Stimulated activated CD8-positive, alpha-beta memory T cell treated with anti-CD3 and anti-CD28 coated beads, Interleukin-15, amount 100 ng/mL, for 24 hours (primary cell): ENCODE measurements at places on chromosomes 4 and X.

GRCh38 chr4:185566425-185566824, 31.1 kb upstream of the PDLIM3 start:
- no peak for DNase-seq

GRCh38 chr4:184287697-184288255, 70.1 kb upstream of the ENPP6 start:
- no peak for DNase-seq

DNA sequence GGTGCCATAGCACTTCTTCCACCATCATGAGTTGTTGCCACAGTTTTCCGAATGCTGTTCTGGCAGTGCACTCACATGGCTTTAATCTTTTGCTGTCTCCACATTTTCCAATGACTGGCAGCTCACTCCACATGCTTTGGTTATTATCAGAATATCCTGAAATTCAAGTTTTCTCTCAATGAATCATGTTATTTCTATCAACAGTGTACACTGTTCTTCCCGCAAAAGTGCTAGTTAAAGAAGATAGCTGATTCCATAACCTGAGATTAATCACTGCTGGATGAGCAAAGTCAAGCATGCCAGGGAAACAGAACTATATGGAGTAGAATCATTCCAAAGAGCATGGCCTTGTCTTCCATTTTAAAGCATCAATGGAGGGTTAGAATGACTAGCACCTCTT, 14.6 kb upstream of the IL13RA2 start:
- no peak for DNase-seq

GRCh38 chrX:109719264-109719663, 13.8 kb downstream of the ACSL4 start:
- DNase-seq: no peak

GRCh38 chr4:81905971-81906370, 434.3 kb upstream of the RASGEF1B start:
- no peak for DNase-seq

DNA sequence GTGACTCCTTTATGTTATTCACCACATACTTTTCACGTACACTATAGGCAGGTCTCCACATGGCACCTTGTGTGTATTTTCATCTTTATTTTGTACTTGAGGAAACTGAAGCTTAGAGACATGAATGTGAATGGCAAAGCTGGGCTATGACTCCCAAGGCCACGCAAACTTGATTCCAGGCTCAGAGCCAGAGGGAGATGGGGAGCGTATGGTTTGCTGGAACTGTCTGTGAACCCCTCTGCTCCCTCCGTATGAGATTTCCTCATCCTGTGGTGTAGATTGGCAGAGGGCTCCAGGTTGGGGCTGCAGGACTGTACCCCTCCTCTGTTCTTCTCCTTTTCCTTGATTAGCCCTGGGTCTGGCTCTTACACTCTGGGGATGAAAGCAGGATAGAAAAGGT, 16.1 kb upstream of the STARD8 start:
- DNase-seq: no peak

DNA sequence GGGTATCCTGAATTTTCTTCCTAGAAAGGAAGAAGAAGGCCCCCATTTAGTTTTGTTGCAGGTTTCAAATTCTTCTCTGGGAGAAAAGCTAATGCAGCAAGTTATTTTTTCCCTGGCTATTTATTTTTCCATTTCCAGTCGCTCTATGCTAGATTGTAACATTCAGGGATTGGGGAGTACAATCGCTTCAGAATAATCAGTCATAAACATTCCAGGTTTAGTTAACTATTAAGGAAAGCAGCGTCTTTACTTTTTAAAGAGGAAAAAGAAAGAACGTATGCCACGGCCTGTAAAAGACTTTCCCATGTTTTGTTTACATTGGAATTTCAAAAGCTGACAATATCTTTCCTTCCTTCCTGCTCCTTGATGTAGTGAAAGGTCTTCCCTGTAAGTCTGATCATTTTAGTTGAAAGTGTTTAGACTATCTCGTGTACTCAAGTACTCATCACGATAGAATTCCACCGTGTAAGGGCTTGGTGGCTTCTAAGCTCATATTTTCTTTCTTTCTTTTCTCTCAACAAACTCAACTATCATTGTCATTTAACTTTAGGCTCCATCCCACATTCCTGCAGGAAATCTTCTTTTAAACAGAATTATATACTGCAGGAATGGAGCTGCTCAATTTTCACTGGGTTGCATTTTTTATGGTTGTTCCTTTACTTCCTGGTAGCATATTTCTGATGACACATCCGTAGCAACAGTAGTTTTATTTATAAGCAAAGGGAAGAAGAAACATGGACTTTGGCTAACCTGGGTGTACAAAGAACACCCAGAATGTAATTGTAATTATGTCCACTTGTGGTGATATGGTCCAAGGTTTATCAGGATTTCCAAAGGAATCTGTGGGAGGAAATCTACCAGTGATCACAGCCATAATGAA, 213.1 kb upstream of the FAT1 start:
- DNase-seq: no peak

GRCh38 chr4:185772391-185773093, 39.5 kb downstream of the SORBS2 start:
- no peak for DNase-seq

DNA sequence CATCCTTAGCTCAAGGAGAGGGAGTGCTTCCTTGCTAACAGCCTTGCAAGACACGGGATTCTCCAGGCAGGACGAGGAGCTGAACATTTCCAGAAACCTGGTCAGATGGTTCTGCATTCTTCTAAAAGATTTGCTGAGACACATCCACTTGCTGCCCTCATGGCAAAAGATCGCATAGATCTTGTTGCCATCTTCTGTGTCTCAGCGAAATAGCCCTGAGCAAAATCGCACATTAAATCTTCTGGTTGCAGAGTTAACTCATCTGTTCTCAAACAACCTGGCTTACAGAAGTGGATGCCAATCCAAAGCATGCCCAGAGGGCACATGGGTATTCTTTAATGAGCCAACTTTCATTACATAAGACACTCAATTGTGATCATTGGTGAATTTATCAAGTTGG, 167.5 kb downstream of the PRKX start:
- no peak for DNase-seq

GRCh38 chr4:23235628-23236390, 543.1 kb downstream of the GBA3 start:
- DNase-seq: no peak

GRCh38 chrX:136203438-136203837, 47.8 kb downstream of the MAP7D3 start:
- no peak for DNase-seq

DNA sequence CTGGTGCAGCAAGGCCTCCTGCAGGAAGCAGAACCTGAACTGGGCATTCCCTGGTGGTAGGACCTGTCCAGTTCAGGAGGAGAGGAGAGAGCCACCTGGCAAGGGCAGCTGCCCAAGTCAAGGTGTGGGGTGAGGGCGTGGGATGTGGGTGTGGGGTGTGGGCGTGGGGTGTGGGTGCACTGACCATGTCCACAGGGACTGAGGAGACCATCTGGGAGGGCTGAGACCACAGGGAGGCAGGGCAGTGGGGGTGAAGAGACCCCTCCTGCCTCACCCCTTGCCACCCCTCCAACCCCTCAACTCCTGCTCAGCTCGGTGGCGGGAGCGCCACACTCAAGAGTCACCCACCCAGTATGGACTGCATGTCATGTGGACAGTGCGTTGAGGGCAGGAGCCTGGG, 117.9 kb downstream of the CPZ start:
- no peak for DNase-seq

DNA sequence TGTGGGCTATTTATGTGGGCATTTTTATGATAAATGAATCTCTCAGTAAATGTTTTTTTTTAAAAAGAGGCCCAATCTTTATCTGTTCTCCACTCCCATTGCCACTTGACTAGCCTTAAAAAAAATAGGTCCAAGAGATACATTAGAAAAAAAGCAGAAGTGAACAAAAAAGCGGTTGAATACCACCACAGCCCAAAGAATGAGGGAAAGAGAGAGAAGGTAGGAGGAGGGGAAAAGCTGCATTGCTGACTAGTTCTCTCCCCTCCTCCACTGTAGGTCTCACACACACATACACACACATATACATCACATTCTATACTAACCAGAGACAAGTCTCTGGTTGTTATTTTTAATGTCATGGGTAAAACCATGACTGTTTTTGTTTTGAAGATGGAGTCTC, 95.8 kb upstream of the IL13RA1 start:
- no peak for DNase-seq

- no peak for DNase-seq
These were observed 20.4 kb upstream of the TMEM154 start for GRCh38 chr4:152700151-152700550.

DNA sequence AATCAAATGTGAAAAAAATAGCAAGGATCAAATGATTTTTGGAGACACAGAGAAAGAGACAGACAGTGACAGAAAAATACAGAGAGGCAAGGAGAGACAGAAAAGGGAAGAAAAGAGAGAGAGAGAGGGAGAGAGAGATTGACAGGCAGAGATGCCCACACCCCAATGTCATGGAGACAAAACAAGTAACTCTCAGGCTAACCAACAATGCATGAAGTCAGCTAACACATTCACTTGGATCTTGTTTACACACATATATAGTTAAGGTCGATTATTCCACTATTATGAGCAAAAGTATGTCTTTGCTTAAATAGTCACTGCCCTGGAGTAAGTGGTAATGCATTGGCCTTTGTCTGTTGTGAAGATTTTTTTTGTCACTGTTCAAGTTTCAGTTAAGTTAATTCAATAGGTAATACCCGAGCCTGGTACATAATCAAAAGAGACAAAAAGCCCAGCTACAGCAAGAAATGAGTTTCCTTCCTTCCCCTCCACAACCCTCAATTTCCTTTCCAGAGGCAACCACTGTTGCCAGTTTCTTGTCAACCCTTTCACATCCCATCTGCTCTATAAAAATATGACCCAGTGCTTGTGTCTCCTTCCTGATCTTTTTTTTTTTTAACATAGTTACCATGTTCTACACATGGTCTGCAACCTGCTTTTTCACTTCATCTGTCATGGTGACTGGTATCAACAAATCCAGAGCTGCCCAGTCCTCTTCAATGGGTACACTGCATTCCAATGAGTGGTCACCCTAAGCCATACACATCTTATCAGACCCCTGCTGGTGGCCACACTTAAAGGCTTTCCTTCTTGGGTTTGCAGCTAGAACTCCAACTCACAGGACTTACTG, 52.1 kb downstream of the PROM1 start:
- DNase-seq: no peak

DNA sequence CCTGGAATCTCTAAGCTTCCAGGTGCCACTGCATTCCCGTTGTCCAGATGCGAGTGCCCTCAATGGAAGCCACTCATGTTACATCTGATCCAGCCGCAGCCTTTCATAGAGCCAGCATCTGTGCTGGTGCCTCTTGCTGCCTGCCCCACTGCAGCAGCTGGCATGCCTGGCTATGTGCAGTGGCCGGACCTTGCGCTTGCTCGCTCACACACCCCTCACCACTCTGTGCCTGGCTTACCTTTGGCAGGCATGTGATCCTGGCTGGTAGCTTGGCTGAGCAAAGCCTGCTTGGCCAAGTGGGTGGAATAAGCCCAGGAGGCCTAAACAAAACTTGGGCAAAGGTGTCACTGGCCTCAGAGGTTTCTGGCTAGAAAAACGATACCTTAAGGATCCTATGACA, 59.5 kb upstream of the CDKN2AIP start:
- DNase-seq: no peak

- DNase-seq: no peak
These were observed 11.2 kb downstream of the GPRIN3 start for GRCh38 chr4:89296399-89296798.

DNA sequence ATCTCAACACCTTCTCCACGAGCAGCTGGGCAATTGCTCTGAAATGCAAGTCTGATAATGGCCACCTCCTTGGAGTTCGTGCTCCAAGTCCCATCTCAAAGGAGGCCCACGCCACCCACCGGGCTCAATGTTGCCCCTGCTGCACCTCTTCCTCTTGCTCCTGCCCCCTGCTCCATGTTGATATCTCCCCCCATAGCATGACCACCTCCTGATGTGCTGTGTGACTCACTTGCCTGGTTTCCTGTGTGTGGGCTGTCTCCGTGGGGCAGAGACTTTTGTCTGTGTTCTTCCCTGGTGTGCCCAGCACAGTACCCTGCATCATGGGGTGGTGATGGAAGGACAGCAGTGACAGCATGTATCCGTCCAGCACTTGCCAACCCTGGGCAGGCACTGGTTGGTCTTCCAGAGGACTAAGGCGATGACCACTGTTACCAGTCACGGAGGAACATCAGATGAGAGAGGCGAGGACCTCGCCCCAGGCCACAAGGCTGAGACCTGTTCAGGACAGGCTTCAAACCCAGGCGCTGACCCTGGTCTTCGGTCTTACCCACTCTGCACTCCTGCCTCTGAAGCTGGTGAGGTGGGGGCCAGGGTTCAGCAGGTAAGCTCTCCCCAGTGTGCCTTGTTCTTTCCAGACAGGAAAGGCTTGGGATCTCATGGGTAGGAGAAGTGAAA, 104.6 kb upstream of the LRPAP1 start:
- DNase-seq: no peak

DNA sequence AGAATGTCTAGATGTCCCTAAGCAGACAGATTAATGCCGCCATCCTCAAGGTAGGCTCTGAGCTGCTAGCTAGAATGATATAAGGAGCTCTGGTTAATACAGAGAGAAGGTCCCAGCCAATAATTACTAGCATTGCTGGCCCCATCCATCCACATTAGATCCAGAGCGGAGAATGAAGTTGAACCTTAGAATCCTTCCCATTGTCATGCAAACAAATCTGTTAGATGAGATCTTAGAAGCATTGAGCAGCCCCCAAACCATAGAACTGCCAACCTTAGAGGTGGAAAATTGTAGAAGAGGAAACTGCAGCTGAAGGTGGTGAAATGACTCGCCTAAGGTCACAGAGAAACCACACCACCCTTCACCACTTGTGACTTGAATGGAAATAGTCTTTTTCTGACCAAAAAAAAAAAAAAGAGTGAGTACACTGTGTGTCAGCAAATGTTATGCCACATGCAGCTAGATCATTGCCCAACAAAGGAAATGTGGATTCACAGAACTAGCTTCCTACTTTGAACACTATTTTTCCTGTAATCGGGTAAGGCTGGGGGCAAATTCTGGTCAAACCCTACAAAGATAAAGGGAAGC, 162.1 kb downstream of the SMIM20 start:
- no peak for DNase-seq
